SIG-M5 (cell line): ENCODE measurements at places on chromosomes 2 and 18.

DNA sequence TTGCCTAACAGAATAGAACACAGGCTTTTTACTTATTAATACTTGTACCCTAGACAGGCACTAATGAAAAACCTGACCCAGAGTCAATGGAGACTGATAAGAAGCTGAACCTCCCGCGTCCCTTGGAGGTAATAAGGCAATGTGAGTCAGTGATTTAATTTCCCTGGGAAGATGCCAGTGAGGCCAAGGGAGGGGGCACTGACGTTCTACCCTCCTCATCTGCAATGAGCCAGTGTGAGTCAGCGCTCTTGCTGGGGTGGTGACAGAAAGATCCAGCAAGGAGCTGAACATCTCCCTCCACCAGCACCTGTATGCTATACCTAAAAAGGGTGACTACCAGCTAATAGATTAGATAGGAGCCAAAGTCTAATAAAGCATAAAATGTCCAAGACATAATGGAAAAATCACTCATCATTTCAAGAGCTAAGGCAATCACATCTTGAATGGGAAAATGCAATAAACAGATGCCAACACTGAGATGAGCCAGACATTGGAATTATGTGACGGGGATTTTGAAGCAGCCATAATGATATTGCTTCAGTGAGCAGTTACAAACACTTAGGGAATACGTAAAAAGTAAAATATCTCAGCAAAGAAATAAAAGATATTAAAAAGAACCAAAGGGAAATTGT lies 116.9 kb downstream of the TPGS2 start:
- no peak for DNase-seq

GRCh38 chr2:43221763-43222474 lies 4.5 kb downstream of the ZFP36L2 start:
- no peak for DNase-seq

GRCh38 chr18:3466872-3467271 lies 16.9 kb downstream of the TGIF1 start:
- DNase-seq, result no peak

DNA sequence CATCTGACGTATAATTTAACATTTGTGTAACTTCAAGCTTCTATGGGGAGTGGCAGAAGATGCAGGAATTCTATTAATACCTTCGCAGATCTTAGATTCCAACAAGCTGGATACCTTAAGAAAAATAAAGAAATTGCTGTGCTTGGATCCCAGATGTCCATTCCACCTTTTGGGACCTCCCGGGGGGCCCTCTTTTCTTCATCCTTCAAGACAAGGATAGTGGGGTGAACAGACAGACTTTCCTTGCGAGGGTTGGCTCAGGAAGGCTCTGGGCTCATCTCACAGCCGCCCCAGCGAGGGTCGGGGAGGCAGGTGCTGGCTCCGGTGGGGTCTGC lies 509 bp upstream of the RNF144A start:
- DNase-seq, result no peak

- no peak for DNase-seq
Observed at GRCh38 chr2:157867703-157868102, 8.4 kb downstream of the ACVR1 start.

DNA sequence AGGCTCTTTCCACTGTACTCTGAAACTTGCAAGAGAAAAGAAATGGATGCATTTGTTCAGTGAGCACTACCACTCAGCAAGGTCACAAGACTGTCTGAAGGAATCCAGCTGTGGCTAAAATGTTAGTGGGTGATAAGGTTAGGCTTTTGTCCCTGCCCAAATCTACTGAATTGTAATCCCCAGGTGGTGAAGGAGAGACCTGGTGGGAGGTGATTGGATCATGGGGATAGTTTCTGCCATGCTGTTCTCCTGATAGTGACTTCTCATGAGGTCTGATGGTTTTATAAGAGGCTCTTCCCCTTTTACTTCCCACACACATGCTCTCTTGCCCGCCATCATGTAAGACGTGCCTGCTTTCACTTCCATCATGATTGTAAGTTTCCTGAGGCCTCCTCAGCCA lies 68.2 kb downstream of the ZNF385B start:
- DNase-seq, result no peak
